ENCODE measurements at places on chromosomes 4 and X.

- DNase-seq: no peak
- H3K4me3 ChIP-seq: no peak overlapping the region
- peaks cover 26% of the 10 kb centered on the region for H3K4me1 ChIP-seq
- no peak overlapping the region for H3K27ac ChIP-seq
- no peaks in the 10 kb centered on the region for H3K27me3 ChIP-seq
- H3K36me3 ChIP-seq: peaks cover 20% of the 10 kb centered on the region
Measured at GRCh38 chr4:3936184-3936583, 170.0 kb downstream of the ADRA2C start.

DNA sequence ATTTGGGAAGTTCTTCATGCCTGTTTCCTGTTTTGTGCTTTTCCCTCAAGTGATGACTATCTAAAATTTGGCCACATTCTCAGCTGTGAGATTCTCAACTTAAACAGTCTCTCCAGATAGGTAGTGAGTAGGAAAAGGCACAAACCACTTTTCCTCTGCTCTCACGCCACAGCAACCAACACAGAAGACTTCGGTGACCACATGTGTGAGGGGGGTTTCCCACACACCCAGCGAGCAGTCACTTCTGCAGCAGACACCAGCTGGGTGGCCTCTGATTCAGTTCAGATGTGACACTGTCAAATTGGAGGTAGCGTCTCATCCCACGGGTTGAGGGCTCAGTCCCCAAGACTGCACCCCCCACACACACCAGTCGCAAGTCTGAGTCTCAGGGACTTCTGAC lies 25.1 kb upstream of the CLDN34 start:
- H3K36me3 ChIP-seq: peaks cover 28% of the 10 kb centered on the region
- no peak overlapping the region for H3K27ac ChIP-seq
- H3K27me3 ChIP-seq: no peaks in the 10 kb centered on the region
- DNase-seq: no peak
- no peak overlapping the region for H3K4me3 ChIP-seq

DNA sequence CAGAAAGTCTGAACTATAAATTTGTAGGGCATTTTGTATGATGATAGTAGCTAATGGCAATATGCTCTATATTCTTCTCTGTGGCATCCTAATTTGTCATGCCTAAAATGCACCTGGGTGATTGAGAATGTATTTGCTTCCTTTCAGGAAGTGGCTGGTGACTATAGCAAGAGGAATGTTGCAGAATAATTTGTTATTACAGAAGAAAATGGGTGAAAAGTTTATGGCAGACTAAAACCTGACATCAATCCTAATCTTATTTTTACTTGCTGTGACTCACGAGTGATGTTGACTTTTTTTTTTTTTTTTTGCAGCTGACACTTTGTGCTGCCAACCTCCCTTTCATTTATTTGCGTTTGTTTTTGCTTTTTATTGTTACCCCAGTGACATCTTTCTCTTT lies 141.1 kb downstream of the MSL3 start:
- peaks cover 4% of the 10 kb centered on the region for H3K27me3 ChIP-seq
- H3K27ac ChIP-seq: no peak overlapping the region
- no peak for DNase-seq
- H3K36me3 ChIP-seq: no peaks in the 10 kb centered on the region
- H3K4me3 ChIP-seq: no peak overlapping the region

DNA sequence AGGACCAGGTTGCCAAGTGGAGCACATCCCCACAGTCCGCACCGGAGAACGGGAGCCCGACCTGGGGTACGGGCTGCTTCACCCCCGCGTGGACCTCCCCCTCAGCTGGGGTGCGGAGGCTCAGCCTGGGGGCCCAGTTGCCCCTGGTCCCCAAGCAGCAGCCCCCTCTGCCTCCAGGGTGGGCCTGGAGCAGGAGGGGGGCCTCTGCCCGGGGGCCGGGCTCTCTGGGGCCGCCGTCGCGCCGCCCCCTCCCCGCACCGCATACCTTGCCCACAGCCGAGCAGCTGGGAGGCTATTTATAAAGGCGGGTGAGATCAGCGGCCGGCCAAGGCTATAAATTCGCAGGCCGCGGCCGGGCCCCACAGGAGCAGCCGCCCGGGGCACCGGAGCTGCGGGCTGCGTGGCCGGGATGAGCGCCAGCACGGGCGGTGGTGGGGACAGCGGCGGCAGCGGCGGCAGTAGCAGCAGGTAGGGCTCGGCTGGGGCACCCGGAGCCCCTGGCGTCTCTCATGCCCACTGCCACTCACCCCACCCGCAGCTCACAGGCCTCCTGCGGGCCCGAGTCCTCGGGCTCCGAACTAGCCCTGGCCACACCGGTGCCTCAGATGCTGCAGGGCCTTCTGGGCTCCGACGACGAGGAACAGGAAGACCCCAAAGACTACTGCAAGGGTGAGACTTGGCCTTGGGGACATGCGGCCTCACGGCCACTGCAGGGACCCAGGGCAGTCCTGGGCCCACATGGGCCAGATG lies at the start of gene SRPK3:
Gene SRPK3, plus strand, starts transcription at position 364 of the 750 bp plus-strand sequence. Its CDS starts 46 bp downstream, at position 410.
- no peaks in the 10 kb centered on the region for H3K4me1 ChIP-seq
- no peak for DNase-seq
- H3K4me3 ChIP-seq: no peak within 1 kb of the TSS
- H3K27ac ChIP-seq: peak within 1 kb of the TSS; percentile 78
- H3K36me3 ChIP-seq: no peaks in the 10 kb centered on the region

GRCh38 chrX:320126-320783 lies 1.7 kb upstream of the GTPBP6 start:
- H3K4me1 ChIP-seq: peaks cover 13% of the 10 kb centered on the region
- no peak overlapping the region for H3K27ac ChIP-seq
- 0 out of 2 replicates have a peak, but pooled peaks cover 3% of the 10 kb centered on the region for H3K36me3 ChIP-seq

DNA sequence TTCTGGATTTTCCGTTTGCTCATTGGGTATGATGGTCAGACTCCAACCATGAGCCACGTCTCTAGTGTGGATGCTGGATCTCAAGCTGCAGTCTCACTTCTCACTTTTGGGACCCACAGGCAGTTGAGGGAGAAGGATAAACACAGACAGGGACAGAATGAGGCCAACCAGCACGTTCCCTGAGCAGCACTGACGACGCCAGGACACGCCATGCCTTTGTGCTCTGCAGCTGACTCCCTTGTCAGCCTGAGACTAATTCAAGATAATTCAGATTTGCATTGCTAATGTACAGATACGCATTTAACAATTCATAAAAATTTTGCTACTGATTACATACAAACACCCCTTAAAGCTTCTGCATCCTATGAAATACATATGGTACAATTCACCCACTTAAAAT lies 106.5 kb downstream of the FAM193A start:
- peaks cover 49% of the 10 kb centered on the region for H3K36me3 ChIP-seq
- no peak for DNase-seq
- H3K4me3 ChIP-seq: no peak overlapping the region
- H3K27me3 ChIP-seq: no peaks in the 10 kb centered on the region

GRCh38 chrX:153514259-153514658 lies 3.2 kb upstream of the ATP2B3 start:
- no peak overlapping the region for H3K4me3 ChIP-seq
- H3K4me1 ChIP-seq: 0 out of 2 replicates have a peak, but pooled peaks cover 5% of the 10 kb centered on the region
- peaks cover 30% of the 10 kb centered on the region for H3K27me3 ChIP-seq
- no peak overlapping the region for H3K27ac ChIP-seq
- DNase-seq: no peak

DNA sequence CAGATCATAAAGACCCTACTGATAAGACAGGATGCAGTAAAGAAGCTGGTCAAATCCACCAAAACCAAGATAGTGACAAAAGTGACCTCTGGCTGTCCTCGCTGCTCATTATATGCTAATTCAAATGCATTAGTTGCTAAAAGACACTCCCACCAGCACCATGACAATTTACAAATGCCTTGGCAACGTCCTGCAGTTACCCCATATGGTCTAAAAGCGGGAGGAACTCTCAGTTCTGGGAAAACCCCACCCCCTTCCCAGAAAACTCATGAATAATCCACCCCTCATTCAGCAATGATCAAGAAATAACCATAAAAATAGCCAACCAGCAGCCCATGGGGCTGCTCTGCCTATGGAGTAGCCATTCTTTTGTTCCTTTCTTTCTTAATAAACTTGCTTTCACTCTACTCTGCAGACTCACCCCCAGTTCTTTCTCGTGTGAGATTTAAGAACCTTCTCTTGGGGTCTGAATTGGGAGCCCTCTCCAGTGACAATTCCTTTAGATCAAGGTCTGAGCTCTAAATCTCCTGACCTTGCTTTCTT lies 217.1 kb upstream of the STS start:
- DNase-seq: no peak
- H3K27me3 ChIP-seq: no peaks in the 10 kb centered on the region
- peak overlapping the region; percentile 72 for H3K27ac ChIP-seq

DNA sequence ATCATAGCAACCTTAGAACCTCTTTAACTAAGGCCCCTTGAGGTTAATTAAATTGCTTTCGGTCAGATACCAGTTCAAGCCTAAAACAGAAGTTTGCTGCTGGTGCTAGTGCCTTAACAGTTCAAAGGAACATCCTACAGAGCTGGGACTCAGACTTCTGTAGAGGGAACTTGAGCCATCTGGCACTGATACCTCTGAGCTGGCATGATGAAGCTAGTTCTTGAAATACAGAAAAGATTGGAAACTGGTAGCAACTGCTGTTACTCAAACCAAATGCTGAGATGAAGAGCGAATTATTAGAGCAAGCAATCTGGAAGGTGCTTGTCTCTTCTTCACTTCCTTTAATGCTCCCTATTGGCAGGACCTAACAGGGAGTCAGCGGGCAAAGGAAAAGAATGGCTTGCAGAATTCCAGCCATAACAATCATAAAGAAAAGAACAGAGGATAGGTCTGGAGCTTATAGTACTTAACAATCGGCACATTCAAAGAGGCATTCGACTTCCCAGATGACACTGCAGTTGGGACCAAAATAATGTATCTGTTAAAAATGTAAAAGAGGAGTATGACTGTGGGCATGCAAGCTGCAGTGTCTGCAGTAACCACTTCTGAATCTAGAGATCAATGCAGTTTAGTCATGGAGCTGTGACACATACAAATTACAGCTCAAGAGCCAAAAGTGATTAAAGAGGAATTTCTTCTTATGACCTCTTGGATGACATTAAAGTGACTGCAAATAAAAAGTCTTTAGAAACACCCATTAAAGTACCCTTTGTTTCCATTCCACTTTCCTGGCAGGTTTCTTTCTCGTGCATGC lies 298.9 kb downstream of the PDGFC start:
- H3K27ac ChIP-seq: no peak overlapping the region
- H3K27me3 ChIP-seq: no peaks in the 10 kb centered on the region
- no peaks in the 10 kb centered on the region for H3K4me1 ChIP-seq
- DNase-seq: no peak
- no peaks in the 10 kb centered on the region for H3K36me3 ChIP-seq

GRCh38 chrX:124940531-124940930 lies 379.1 kb upstream of the TEX13C start:
- no peaks in the 10 kb centered on the region for H3K27me3 ChIP-seq
- H3K36me3 ChIP-seq: no peaks in the 10 kb centered on the region
- no peak overlapping the region for H3K4me3 ChIP-seq
- no peak overlapping the region for H3K27ac ChIP-seq
- no peaks in the 10 kb centered on the region for H3K4me1 ChIP-seq

GRCh38 chrX:29962061-29962460 lies 253.3 kb upstream of the MAGEB2 start:
- H3K27ac ChIP-seq: no peak overlapping the region
- peaks cover 4% of the 10 kb centered on the region for H3K27me3 ChIP-seq
- H3K4me3 ChIP-seq: no peak overlapping the region
- no peak for DNase-seq

DNA sequence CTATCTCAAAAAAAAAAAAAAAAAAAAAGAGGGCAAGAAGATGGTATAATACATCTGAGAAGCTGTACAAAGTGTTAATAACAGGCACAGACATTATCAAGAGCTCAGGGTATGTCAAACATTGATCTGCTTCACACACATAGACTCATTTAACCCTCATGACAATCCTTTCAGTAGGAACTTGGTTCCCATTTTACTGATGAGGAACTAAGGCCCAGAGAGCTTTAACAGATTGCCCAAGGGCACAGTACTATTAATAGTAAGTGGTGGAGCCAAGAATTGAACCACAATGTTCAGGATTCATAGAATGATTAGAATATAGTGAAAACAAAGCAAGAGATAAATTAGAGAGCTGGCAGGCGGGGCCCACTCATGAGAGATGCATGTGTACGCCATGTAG lies 154.4 kb downstream of the EFHC2 start:
- H3K4me1 ChIP-seq: no peaks in the 10 kb centered on the region
- H3K4me3 ChIP-seq: no peak overlapping the region
- DNase-seq: no peak
- H3K36me3 ChIP-seq: no peaks in the 10 kb centered on the region

DNA sequence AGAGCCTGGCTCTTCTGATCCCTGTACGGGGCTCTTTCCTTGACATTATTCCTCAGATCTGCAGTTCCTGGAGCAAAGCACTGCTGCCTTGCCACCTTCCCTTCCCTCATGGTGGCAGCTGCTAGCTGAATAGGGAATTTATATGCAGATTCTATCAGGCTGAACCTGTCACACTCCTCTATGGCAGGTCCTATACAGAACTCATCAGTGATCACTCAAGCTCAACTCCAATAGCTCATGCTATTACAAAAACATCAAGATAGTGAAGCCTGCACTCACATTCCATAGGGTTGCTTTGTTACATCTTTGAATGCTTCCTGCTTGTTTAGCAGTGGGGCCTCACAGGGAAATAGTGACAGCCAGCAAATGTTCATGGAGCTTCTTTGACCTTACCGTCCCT lies 71.7 kb downstream of the SLC2A9 start:
- no peak overlapping the region for H3K27ac ChIP-seq
- H3K4me1 ChIP-seq: peaks cover 8% of the 10 kb centered on the region
- H3K4me3 ChIP-seq: no peak overlapping the region
- H3K36me3 ChIP-seq: no peaks in the 10 kb centered on the region

DNA sequence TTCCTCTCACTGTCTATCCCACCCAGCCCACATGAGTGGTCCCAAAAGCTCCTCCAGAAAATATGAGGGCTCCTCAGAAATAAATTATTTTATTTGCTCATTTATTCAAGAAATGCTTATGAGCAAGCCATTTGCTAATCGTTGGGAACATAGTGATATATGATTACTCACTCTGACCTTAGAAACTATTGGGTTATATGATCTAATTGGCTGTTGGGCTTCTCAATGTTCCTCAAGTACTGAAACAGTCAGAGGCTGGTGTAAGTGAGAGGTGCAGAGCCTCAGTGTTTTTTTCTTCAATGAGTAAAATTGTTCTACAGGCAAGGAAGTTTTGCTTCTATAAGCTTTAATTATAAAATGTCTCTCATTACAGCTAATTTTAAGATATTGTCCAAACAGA lies 893.8 kb upstream of the INTU start:
- H3K4me3 ChIP-seq: no peak overlapping the region
- H3K4me1 ChIP-seq: no peaks in the 10 kb centered on the region
- no peaks in the 10 kb centered on the region for H3K36me3 ChIP-seq
- H3K27me3 ChIP-seq: no peaks in the 10 kb centered on the region
- DNase-seq: no peak
- H3K27ac ChIP-seq: no peak overlapping the region
